ENCODE measurements at places on chromosomes 2 and 18.

DNA sequence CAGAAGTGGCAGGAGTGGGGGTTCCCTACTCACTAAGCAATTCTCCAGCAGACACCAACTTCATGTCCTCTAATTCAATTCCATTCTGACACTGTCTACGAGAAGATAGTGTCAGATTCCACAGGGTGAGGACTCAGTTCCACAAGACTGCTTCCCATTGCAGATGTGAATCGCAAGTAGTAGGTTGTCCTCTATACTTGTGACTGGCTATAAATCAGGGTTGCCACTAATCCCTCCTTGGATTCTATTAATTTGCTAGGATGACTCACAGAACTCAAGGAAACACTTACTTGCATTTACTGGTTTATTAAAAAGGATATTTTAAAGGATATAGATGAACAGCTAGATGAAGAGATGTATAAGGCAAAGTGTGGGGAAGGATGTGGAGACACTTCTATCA is 184.1 kb upstream of the ACVR2A start:
- no peak for DNase-seq

DNA sequence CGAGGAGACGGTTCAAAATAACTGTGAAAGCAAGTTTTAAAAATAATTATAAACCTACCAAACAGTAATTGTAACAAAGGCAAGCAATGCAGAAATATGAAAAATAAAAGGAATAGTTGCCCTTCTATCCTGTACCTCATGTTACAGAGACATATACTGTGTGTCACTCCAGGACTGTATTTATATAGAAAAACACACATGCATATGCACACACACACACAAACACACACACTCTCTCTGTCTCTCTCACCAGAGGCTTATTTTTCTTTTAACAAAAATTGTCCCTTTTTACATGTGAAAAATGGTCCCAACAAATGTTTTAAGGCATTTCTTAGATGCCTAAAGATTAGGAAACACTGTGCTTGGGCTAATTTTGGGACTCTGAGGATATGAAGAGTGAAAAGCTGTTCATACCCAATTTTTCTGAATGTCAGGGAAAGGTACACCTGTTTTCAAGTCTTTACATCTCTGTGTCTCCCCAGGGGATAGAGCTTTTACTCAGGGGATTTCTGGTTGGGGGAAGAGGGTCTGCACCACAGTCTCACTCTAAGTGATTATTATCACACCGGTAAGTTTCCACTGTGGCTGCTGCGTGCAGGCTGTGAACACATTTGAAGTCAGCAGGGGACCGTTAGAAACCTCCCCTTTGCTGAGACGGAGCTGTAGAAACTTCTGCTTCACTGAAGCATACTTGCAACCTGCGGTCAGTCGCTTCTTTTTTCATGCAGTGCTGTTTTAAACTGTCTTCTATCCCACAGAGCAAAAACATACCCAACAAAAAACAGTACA is 51.4 kb upstream of the SPAG16 start:
- DNase-seq: peak; percentile 50

- DNase-seq: no peak
Observed at GRCh38 chr2:65299246-65299645, 71.6 kb downstream of the ACTR2 start.

- DNase-seq: no peak
Observed at GRCh38 chr2:31047599-31047998, 90.6 kb downstream of the GALNT14 start.
